ENCODE measurements at places on chromosomes 16 and 17.
A peak's percentile ranks its signal among the peaks of the same experiment; 100 is the strongest.

DNA sequence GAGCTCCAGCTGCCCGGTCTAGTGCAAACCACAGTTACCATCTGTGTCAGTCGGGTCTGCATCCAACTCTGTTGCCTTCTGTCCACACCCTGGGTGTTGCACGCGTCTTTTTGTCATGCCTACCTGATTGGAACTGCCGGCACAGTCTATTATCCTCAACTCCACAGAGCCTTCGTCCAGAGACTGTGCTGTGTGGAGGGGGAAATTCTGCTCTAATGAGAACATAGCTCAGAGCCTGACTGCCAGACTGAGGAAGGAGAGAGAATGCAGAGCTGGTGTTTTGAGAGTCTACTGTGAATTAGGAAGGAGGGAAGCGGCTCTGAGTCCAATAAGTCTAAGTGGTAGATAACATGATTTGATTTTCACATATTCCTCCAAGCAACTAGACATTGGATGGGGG lies 68.3 kb upstream of the GPR139 start:
- DNase-seq, result no peak

DNA sequence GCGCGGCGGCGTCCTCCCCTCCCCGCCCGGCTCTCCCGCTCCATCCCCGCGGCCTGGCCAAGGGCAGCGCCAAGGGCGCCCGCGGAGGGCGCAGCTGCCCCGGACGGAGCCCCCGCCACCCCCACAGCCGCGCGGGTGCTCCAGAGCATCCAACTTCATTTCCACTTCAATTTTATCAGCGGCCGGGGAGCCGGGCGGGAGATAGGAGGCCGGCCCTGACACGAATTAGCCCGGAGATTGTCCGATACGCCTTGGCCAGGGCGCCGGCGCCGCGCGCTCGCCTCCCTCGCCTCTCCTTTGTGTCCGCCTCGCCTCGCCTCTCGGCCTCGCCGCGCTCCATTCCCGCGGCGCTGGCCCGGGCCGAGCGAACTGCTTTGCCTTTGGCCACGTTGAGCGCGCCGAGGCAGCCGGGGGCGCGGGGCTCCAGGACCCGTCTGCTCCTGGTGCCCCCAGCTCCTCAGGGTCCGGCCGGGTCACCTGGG lies 129.1 kb upstream of the LHX1 start:
- DNase-seq, result no peak

GRCh38 chr17:21249920-21250703 lies 3.1 kb downstream of the NATD1 start:
- no peak for DNase-seq

- DNase-seq, result no peak
Observed at GRCh38 chr17:42848093-42848492, 2.9 kb upstream of the AOC3 start.

- DNase-seq, result no peak
Observed at GRCh38 chr17:67385122-67385988, 8.3 kb downstream of the PITPNC1 start.

GRCh38 chr16:10180042-10180770 lies 2.0 kb downstream of the GRIN2A start:
- no peak for DNase-seq

DNA sequence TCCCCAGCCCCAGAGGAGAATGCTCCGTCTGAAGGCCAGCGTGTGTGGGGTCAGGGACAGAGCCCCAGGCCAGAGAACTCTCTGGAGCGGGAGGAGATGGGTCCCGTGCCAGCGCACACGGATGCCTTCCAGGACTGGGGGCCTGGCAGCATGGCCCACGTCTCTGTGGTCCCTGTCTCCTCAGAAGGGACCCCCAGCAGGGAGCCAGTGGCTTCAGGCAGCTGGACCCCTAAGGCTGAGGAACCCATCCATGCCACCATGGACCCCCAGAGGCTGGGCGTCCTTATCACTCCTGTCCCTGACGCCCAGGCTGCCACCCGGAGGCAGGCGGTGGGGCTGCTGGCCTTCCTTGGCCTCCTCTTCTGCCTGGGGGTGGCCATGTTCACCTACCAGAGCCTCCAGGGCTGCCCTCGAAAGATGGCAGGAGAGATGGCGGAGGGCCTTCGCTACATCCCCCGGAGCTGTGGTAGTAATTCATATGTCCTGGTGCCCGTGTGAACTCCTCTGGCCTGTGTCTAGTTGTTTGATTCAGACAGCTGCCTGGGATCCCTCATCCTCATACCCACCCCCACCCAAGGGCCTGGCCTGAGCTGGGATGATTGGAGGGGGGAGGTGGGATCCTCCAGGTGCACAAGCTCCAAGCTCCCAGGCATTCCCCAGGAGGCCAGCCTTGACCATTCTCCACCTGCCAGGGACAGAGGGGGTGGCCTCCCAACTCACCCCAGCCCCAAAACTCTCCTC lies 10.4 kb downstream of the CX3CL1 start:
- no peak for DNase-seq

GRCh38 chr16:67326472-67327309 lies at the start of the genes KCTD19 and LRRC36:
TSS of gene KCTD19 (minus strand) at chr16:67326741. CDS start at chr16:67326707, 34 bp downstream.
TSS of gene LRRC36 (plus strand) at chr16:67326815. CDS start at chr16:67326863, 48 bp downstream.
- peak; percentile 72 for DNase-seq

DNA sequence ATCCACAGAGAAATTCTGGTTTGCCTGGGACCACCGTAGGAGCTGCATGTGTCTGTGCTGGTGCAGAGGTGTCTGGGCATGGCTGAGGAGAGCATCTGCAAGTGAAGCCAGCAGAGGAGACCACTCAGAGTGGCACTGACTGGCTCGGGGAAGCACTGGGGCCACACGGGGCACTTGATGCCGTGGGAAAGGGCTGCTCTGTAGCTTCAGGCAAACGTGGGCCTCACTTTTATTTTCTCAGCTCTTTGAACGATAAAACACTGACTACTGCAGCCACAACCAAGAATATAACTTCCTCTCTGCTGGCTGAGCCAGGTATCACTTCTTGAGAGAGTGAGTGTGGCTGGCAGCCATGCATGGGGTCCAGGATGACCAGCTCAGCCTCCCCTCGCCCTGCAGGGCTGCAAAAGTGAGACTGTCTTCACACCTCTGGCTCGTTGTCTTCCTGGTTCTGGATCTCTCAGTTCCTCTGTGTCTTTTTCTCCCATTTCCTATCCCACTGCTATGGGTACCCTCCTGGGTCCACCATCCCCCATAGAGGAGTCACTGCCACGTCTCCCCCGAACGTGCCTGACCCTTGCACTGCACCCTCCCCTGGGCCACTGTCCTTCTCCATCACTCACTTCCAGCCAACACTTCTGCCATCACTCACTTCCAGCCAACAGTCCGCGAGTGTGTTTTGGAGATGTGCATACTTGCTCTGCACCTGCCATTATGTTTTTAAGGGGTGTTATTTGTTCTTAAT lies 201.4 kb upstream of the CHMP6 start:
- DNase-seq, result peak; percentile 65

All from GM06990 (cell line).